ENCODE measurements at places on chromosomes 4 and X.

- no peak for DNase-seq
These were observed 25.9 kb downstream of the SMIM31 start for GRCh38 chr4:164779811-164780216.

- no peak for DNase-seq
These were observed 237.8 kb upstream of the JADE1 start for GRCh38 chr4:128571747-128572146.

- DNase-seq, result no peak
These were observed 22.5 kb downstream of the ZNF721 start for GRCh38 chr4:476501-476900.

DNA sequence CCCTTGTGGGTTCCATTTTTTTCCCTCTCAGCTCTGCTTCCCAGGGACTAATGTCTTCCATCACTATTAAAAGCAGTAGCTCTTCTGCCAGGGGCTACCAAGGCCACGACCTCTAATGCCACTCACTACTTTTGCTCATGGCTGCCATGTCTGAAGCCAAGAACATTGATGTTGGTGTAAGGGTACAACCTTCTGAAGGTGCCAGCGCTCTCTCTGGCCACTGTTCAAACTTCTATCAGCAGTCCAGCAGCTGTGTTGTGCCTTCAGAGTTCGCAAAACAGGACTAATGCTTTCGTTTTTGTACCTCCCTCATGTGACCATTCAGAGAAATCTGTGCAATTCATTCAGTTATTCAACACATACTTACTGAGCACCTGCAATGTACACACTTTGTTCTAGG lies 121.5 kb upstream of the ENPEP start:
- no peak for DNase-seq

- no peak for DNase-seq
These were observed 45.4 kb upstream of the STIM2 start for GRCh38 chr4:26815199-26815598.

GRCh38 chrX:37757082-37757481 lies 22.8 kb upstream of the CYBB start:
- no peak for DNase-seq

DNA sequence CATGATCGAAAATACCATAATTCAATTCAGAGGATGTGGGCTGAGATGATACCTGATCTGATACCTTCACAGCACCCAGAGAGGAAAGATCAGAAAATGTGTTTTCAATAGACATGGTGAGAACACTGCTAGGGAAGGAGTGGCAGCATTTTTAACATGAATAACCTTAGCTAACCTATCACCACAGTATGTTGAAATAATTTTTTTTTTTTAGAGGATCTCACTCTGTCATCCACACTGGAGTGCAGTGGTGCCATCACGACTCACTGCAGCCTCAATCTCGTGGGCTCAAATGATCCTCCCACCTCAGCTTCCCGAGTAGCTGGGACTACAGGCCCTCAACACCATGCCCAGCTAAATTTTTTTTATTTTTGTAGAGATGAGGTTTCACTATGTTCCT lies 90.5 kb upstream of the RAPGEF2 start:
- no peak for DNase-seq

- DNase-seq, result no peak
These were observed 1628.2 kb upstream of the ADGRL3 start for GRCh38 chr4:59571805-59572430.

GRCh38 chr4:100177126-100177525 lies 13.1 kb downstream of the DDIT4L start:
- no peak for DNase-seq

- DNase-seq, result no peak
These were observed 38.6 kb upstream of the TMEM184C start for GRCh38 chr4:147578593-147578992.

GRCh38 chr4:187550256-187550950 lies 445.2 kb upstream of the ZFP42 start:
- no peak for DNase-seq

- DNase-seq, result no peak
These were observed 26.2 kb downstream of the PRPS1 start for GRCh38 chrX:107654566-107654871.

All from activated CD8-positive, alpha-beta memory T cell treated with anti-CD3 and anti-CD28 coated beads for 1 hour (primary cell).